ENCODE measurements at places on chromosomes 12 and 14. TPM values are rescaled to one million over a fixed set of nuclear protein-coding genes. Genes with fewer than 3 reads are reported as not detected.

The NUAK1 gene
- total RNA-seq, result 8.1 TPM

The ART4 gene
- total RNA-seq, result 0.81 TPM

The GRIP1 gene
- 18.5 TPM for total RNA-seq

The SLC6A15 gene
- 14.8 TPM for total RNA-seq

The OASL gene
- total RNA-seq, result 0.19 TPM

The GPRC5D gene
- total RNA-seq, result not detected

- H3K27me3 ChIP-seq, result peaks cover 40% of the 10 kb centered on the region
- no peak overlapping the region for H3K4me3 ChIP-seq
- no peaks in the 10 kb centered on the region for H3K4me1 ChIP-seq
- H3K27ac ChIP-seq, result no peak overlapping the region
- H3K36me3 ChIP-seq, result no peaks in the 10 kb centered on the region
- no peak for DNase-seq
Observed at GRCh38 chr12:13799574-13799973, 181.8 kb downstream of the GRIN2B start.

DNA sequence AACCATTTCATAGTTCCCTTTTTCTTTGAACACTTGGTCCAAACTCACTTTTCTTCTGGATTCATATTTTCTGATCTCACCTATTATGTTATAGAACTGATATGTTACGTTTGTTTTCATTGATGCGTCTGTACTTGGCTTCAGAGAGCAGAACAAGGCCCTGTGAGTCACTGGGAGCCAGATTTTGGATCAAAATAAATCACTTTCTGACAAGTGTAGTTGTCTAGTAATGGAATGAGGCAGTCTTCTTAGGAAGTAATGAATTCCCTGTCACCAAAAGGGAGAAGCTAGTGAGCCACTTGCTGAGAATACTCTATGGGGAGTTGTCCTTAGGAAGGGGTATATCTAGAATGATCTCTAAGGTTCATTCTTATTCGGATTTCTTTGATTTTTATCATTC is 10.2 kb downstream of the BICD1 start:
- H3K4me3 ChIP-seq, result no peak overlapping the region
- H3K27ac ChIP-seq, result no peak overlapping the region
- peaks cover 25% of the 10 kb centered on the region for H3K36me3 ChIP-seq
- no peak for DNase-seq
- H3K27me3 ChIP-seq, result no peaks in the 10 kb centered on the region

DNA sequence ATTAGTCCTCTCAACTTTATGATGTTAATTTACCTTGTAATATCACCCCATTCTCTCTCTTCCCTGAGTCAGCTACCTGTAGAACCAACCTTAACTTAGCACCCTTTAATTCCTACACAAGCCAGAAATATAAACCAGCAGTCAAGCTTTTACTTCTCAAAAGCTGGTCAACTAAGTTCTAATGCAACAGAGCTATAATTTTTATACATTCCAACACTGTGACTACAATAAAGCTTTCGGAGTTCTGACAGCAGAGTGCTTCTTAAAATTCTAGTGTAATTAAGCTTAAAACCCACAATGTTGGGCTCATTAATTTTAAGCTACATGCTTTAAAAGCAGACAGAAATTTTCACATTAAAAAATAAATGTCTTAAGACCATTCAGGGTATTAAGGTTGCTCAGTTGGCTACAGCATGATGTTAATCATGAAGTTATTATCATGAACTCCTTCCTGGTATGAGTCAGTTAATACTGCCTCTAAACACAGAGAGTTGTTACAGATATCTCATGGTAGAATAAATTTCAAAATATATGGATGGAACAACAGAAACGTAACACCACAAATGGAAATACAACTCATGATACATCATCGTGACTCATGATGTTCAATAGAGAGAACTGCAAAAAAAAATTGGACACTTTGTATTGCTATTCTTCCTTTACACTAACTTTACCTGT is 126.7 kb downstream of the EPS8 start:
- no peak for DNase-seq
- no peaks in the 10 kb centered on the region for H3K27me3 ChIP-seq
- H3K27ac ChIP-seq, result peak overlapping the region; percentile 17
- H3K36me3 ChIP-seq, result peaks cover 41% of the 10 kb centered on the region

DNA sequence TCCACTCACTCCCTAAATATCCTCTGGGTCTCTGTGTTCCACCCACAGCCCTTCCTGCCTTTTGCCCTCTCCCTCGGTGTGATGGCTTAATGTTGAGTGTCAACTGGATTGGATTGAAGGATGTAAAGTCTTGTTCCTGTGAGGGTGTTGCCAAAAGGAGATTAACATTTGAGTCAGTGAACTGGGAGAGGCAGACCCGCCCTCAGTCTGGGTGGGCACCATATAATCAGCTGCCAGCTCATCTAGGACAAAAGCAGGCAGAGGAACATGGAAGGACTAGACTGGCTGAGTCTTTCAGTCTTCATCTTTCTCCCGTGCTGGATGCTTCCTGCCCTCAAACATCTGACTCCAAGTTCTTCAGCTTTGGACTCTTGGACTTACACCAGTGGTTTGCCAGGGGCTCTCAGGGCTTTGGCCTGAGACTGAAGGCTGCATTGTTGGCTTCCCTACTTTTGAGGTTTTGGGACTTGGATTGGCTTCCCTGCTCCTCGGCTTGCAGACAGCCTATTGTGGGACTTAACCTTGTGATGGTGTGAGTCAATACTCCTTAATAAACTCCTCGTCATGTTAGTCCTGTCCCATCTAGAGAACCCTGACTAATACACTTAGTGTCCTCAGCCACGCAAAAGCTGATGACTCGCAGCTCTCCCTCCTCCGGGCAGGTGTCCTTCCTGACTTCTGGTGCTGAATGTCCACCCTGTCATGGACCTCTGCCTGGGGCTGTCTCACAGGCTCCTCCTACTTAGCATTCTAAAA is 5.9 kb downstream of the DGLUCY start:
- H3K4me1 ChIP-seq, result peaks cover 32% of the 10 kb centered on the region
- H3K27ac ChIP-seq, result no peak overlapping the region
- no peaks in the 10 kb centered on the region for H3K27me3 ChIP-seq
- DNase-seq, result no peak
- H3K36me3 ChIP-seq, result peaks cover 27% of the 10 kb centered on the region
- peak overlapping the region; percentile 1 for H3K4me3 ChIP-seq

DNA sequence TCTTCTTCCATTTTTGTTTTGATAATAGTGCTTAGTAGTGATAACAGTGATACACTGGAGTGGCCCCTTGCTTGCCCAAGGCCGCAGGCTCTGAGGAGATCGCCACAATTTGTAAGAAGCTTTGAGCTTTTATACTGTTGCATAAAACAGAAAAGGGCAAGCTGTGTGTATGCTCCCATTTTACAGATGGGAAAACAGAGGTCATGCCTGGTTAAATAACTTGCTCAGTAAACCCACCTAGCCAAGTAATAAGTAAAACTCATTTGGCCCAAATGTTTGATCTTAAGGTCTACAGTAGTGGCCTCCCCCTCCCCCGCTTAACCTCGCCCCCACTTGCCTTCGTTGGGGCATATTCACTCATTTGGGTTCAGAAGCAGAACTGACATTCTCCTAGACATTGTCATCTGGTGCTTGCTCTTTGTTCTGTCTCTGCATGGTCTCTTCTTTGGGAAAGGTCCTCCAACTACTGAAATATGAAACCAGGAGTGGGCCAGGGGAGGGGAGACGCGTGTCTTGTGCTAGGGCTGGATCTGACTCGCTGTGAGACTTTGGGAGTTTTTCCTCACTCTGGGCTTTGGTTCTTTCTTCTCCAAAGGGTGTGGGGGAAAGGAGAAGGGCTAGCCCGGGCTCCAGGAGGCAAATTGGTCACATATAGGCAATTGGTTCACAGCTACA is 88.1 kb downstream of the PAPOLA start:
- H3K27ac ChIP-seq, result no peak overlapping the region
- DNase-seq, result no peak
- peaks cover 7% of the 10 kb centered on the region for H3K4me1 ChIP-seq
- H3K4me3 ChIP-seq, result no peak overlapping the region
- H3K36me3 ChIP-seq, result no peaks in the 10 kb centered on the region

- H3K27ac ChIP-seq, result no peak overlapping the region
- H3K4me3 ChIP-seq, result no peak overlapping the region
- no peaks in the 10 kb centered on the region for H3K27me3 ChIP-seq
- no peaks in the 10 kb centered on the region for H3K36me3 ChIP-seq
- peaks cover 4% of the 10 kb centered on the region for H3K4me1 ChIP-seq
Observed at GRCh38 chr12:92995258-92995903, 66.3 kb upstream of the EEA1 start.

DNA sequence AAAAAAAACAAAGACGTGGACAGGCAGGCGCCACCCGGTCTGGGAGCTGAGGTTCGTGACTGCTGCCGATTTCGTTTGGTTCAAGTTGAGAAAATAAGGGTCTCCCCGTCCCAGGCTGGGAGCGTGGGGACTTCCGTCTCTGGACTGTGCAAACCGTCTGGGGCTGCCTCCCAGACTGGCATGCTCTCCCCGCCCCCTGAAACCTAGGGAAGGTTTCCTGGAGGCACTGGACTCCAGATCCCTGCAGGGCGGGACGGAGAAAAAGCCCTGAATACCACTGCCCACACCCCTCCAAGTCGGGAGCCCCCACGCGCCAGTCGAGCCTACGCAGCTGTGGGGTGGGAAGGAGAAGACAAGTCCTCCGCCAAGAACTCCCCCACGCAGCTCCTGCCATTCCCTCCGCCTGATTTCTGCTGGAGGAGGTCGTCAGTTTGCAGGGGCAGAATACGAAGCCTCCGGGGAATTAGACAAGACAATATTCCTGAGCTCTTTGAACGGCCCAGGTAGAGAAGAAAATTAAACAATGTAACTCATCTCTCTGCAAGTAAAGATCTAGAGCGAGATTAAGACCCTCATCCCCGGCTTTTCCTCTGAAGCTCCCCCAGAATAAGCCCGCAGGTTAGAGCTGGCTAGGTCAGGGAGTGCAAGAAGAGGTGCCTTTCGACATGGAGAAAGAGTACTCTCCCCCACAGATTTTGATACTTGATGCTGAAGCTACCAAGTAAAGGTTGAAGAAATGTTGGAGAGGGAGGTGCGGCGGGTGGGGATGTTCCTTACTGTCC is 10.4 kb upstream of the HOXC13 start:
- no peak overlapping the region for H3K4me3 ChIP-seq
- H3K27ac ChIP-seq, result no peak overlapping the region
- peaks cover 100% of the 10 kb centered on the region for H3K27me3 ChIP-seq
- H3K4me1 ChIP-seq, result no peaks in the 10 kb centered on the region
- no peaks in the 10 kb centered on the region for H3K36me3 ChIP-seq

DNA sequence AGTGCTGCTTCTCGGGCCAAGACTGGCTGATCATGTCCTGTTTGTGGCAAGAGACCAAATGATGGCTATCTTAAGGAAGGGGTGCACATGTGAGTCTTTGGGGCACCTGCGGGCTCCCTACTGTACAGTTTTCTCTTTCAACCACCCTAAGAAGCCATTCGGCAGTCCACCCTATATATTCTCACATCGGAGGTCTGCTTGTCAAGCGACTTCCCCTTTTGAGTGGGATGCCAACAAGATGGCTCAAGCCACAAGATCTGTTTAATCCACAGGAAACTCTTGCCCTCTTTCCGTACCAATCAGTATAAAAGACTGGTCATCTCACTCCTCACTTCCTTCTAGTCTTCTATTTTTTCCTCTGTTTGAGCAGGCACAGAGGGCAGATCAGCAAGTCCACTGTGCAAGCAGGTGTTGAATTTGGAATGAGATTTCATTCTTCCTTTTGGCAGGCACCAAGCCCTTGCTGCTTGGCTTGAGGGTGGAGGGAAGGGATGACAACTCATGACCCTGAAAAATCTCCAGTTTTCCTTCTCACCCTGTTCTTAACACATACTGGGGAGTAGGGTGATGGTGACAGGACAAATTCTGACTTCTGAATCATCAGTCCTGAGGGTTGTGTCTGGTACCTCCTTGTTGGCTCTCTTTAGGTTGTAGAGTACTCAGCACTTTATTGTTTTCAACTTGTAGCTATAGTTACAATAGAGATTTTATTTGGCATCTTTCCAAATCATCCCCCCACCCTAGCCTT is 17.6 kb downstream of the LACRT start:
- no peak overlapping the region for H3K4me3 ChIP-seq
- DNase-seq, result no peak
- H3K4me1 ChIP-seq, result peaks cover 4% of the 10 kb centered on the region
- H3K27me3 ChIP-seq, result peaks cover 56% of the 10 kb centered on the region

GRCh38 chr12:57012600-57013465 is 3.5 kb downstream of the TAC3 start:
- no peak for DNase-seq
- H3K27ac ChIP-seq, result no peak overlapping the region
- H3K36me3 ChIP-seq, result no peaks in the 10 kb centered on the region
- H3K4me3 ChIP-seq, result no peak overlapping the region
- H3K27me3 ChIP-seq, result peaks cover 34% of the 10 kb centered on the region

- peak overlapping the region; percentile 69 for H3K27ac ChIP-seq
- H3K27me3 ChIP-seq, result no peaks in the 10 kb centered on the region
- H3K36me3 ChIP-seq, result peaks cover 6% of the 10 kb centered on the region
Observed at GRCh38 chr12:79782172-79782900, 91.6 kb upstream of the PAWR start.

GRCh38 chr14:88468406-88468805 is 82.9 kb downstream of the SPATA7 start:
- H3K4me3 ChIP-seq, result no peak overlapping the region
- H3K27me3 ChIP-seq, result no peaks in the 10 kb centered on the region
- no peak overlapping the region for H3K27ac ChIP-seq
- no peak for DNase-seq
- peaks cover 45% of the 10 kb centered on the region for H3K36me3 ChIP-seq

DNA sequence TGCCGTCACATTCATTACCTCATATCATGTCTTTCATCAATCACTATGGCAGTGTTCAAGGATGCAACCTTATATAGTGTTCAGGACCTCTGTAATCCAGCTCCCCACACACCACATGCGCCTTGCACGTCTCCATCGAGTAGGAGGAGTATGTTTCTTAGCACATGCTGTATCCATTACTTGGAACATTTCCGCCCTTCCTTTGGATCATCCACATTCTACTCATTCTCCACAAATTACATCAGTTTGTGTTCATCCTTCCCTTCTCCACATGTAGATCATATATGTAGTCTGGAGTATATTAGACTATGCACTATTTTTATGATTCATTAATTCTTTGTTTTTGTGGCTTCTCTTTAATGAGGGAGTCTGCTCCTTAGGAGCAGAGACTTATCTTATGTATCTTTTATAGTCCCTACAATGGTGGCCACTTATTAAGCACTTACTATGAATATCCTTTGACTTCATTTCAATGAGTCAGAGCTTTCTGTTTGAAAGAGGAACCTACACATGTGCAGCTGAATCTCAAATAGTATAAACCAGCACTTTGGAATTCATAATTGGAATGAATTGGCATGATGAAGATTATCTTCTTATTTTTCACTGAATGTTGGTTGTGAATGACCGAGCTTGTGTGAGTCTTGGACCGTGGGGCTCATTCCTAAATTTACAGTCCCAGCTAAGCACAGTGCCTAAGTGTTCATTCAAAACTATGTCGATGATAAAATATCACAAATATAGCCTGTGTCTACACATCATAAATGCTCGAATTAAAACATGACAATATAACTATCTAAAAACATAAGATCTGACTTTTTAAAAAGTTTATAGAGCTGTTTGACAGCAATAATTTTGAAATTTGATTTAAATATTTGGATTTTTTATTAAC is 30.2 kb upstream of the NPAS3 start:
- H3K27me3 ChIP-seq, result no peaks in the 10 kb centered on the region
- DNase-seq, result no peak
- no peak overlapping the region for H3K4me3 ChIP-seq
- H3K36me3 ChIP-seq, result no peaks in the 10 kb centered on the region
